ACHN (cell line): ENCODE measurements at places on chromosomes 16 and 17.
A peak's percentile ranks its signal among the peaks of the same experiment; 100 is the strongest.

DNA sequence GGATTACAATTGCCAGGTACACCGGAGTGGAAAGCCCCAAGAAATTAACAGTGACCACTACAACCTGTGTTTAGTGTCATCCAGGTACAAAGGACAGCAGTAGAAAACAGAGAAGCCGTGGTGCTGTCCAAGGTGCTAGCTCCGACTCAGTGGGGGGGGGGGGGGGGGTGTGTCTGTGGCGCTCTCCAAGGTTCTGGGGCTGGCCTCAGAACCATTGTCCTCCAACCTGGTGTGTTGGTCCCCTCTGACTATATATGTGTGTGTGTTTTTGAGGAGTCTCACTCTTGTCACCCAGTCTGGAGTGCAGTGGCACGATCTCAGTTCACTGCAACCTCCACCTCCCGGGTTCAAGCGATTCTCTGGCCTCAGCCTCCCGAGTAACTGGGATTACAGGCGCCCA, 5.8 kb upstream of the ZNF23 start:
- DNase-seq, result peak; percentile 55

DNA sequence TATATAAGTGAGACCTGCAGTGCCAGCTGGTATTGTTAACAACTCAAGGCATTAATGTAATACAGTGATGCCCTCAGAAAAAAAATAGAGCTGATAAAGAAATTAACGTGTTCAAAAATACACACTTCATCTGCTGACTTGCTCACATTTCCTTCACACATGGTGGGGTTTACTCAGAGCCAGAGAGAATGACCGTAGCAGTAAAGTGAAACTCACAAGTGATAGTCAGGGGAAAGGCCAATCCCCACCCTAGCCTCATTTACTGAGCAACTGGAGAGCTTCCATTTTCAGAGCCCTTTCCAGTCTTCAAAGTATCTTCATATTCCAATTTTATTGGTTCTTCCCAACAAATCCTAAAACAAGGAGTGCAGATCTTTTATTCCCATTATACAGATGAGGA, 74.0 kb upstream of the HLF start:
- DNase-seq, result no peak

- DNase-seq, result no peak
Measured at GRCh38 chr17:35981908-35982330, 622 bp upstream of the CCL16 start.

- no peak for DNase-seq
Measured at GRCh38 chr17:51585514-51586104, 325.3 kb downstream of the UTP18 start.
